Jurkat, Clone E6-1 (cell line): ENCODE measurements at places on chromosomes 4 and X.

DNA sequence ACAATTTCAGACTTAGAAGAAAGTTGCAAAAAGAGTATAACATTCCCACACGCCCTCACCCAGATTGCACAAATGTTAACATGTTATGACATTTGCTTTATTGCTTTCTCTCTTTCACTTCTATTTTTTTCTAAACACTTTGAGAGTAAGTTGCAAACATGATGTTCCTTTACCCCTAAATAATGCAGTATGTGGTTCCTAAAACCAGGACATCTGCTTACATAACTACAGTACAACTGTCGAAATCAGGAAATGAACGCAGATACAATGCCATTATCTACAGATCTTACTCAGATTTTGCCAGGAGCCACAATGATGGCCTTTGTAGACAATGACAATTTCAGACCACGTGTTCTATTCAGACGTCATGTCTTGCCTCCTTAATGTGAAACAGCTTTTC is 22.4 kb downstream of the SH3TC1 start:
- DNase-seq, result peak; percentile 86

DNA sequence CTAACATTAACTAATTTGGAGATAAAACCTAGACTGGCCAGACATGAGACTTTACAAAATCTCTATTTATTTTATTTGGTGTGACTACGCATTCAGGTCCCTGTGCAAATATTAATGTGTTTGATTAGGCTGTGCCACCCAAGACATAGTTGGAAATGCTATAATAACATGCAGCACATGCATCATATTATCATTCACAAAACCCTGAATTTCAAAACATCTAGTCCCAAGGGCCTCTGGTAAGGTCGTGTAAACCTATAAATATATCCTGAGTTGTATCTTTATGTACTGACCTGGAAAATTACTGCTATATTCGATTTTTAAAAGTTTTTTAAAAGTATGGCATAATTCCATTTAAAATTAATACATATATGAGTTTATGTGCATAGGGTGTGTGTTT is 47.1 kb upstream of the FAT4 start:
- DNase-seq, result no peak

- DNase-seq, result no peak
Measured at GRCh38 chrX:100911731-100912130, 17.0 kb downstream of the XKRX start.

GRCh38 chr4:32226204-32226603 is 1506.0 kb downstream of the PCDH7 start:
- no peak for DNase-seq

DNA sequence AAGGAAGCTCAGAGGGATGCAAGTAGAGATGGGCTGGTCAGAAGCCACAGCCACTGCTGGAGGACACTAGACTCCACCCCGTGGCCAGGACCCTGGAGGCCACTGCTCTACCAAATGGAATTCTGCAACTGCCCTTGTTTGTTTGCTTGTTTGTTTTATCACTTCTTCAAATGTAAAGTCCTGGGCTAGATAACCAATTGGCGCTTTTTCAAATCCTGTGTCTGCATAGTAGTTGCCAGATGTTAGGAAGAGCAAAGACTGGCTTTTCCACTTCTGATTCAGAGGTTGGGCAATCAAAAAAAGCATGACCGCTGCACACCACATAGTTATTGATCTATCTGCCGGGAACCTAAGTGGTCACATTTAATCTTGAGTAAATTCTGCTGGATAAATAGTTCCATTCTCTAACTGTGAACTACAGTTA is 255.2 kb upstream of the SFRP2 start:
- no peak for DNase-seq

DNA sequence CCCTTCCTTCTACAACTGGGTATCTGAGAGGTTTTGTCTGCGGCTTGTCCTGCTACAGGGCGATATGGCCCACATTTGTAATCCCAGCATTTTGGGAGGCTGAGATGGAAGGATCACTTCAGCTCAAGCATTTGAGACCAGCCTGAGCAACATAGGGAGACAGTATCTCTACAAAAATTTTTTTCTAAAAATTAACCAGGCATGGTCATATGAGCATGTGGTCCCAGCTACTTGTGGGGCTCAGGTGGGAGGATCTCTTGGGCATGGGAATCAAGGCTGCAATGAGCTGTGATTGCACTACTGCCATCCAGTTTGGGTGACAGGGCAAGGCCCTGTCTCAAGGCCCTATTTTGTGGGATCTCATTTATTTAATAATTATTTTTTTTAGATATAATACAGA is 420.6 kb upstream of the PABPC4L start:
- no peak for DNase-seq

GRCh38 chr4:3411676-3412075 is 30.1 kb upstream of the HGFAC start:
- no peak for DNase-seq

DNA sequence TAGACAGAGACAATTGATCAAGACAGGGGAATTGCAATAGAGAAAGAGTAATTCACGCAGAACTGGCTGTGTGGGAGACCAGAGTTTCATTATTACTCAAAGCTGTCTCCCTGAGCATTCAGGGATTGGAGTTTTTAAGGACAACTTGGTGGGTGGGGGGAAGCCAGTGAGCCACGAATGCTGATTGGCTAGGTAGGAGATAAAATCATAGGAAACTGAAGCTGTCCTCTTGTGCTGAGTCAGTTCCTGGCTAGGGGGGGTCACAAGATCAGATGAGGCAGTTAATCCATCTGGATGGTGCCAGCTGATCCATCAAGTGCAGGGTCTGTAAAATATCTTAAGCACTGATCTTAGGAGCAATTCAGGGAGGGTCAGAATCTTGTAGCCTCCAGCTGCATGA is 358.6 kb downstream of the GPM6A start:
- DNase-seq, result no peak
